ENCODE measurements at places on chromosomes 3 and 15. TPM values are rescaled to one million over a fixed set of nuclear protein-coding genes. Genes with fewer than 3 reads are reported as not detected.
A peak's percentile ranks its signal among the peaks of the same experiment; 100 is the strongest.

DNA sequence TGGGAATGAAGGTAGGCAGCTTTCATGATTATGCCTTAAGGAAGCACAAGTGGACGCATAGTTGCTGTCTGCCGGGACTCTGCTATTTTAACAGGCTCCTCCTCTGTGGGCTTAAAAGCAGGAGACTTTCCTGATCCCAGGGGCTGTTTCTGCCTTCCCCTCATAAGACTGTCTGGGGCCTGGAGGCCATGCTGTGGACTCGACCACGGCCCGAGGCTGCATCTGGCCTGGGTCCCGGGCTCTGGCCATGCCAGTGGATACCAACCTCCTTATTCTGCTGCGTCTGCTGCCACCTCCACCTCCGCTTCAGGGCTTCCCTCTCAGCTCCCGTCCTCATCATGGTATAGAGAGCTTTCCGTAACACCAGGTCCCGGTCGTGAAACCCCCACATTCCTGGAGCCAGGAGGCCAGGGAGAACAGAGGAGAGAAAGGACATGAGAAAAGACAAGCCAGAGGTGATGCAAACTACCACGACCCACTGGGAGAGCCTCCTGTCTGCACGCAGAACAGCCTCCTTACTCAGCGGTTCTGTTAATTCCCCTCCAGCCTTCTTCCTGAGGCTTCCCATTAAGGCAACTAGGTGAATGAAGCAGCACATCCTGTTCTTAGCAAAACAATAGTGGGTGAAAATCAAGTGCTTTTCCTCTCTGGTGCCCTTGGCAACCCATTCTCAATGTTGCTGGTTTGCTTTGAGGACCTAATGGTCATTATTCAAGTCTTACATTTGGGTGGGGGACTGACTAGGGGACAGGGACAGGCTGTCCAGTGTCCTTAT lies 200.5 kb downstream of the KLF13 start:
- no peak for DNase-seq

Gene HDGFL3
- total RNA-seq = 16.8 TPM

Gene TTLL13
- 0.47 TPM for total RNA-seq

DNA sequence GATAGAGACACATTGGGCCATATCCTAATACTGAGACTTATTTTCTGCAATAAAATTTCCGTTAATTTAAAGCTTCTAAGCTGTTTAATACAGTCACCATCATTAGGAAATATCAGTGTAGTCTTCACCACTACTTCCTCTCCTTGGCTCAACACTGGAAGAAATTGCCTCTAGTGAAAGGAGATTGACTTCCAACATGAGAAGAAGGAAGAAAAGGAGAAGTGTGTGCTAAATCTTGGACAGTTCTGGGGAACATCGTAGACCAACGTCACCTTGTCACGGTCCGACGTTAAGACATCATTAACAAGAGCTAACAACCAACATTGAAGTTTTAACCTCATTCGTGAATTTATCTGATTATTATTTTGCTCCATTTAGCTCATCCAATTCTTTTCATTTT lies 987.0 kb upstream of the CFAP20DC start:
- DNase-seq = no peak

Gene ISLR
- 69.4 TPM for total RNA-seq

- no peak for DNase-seq
Observed at GRCh38 chr15:65910341-65910740, 41.0 kb downstream of the RAB11A start.

Gene CPNE9
- total RNA-seq = not detected

DNA sequence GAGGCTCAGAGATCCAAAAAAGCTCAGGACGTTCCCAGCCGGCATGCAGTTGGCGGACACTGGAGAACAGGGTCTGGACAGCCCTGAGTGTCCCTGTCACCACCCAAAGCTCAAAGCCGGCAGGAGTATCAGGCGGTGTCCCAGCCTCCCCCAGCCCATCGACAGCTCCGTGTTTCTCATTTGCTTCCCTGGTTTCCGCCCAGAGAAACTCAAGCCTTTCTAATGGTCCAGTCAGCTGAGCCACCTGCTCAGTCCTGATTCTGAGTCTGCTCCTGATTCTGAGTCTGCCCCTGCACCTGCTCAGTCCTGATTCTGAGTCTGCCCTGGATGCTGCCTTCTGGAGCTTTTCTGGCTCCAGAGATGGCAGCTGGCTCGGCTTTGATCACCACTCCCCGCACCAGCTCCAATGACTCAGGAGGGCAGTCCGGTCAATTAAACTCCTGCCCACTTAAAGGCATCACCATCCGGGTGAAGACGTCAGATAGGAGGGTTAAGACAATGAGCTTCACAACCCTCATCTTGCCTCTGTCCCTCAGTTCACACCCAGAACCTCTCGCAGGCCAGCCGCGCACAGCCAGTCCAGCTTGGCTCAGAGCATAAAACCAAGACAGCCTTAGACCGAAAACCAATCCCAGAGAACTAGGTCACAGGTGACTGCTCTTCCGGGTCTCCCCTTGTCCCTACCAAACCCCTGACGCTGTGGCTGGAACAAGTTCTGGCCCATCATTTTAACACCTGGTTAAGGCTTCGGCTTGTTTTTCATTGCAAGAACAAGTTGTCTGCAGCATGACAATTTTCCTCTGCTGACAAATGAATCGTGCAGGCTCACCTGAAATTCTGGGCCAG lies 6.8 kb downstream of the PCSK6 start:
- no peak for DNase-seq

Gene DPPA2
- total RNA-seq = not detected

GRCh38 chr3:100022506-100022905 lies 91.8 kb downstream of the FILIP1L start:
- DNase-seq = no peak

GRCh38 chr3:21876782-21877181 lies 125.8 kb upstream of the ZNF385D start:
- DNase-seq = no peak

DNA sequence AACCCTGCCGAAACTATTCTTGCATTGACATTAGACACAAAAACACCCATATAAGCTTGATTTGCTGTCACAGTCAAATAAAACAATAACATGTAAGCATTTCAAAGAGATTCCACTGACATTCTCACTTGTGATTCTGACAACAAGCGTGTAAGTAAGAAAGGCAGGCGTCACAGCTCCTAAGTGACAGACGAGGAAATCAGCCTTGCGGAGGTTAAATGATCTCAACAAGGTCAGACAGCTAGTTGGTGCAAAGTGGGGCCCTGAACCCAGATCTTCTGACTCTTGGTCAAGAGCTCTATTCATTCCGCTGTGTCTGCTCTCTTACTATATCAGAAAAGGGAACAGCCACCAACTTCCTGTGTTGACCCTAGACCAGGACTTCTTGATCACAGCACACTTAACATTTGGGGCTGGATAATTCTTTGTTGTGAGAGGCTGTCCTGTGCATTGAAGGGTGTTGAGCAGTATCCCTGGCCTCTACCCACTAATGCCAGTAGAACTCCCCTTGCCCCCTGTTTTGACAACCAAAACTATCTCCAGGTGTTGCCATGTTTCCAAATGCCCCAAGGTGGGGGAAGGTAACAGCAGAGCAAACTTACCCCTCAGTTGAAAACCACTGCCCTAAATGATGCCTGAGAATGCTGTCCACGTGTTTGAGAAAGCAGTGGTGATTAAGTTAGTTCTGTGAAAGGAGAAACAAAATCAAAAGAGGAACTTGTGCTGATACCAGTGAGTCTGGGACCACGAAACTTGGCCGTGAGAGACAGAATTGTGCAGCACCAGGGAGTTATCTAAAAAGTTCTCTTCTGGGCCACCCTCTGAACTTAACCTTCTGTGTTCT lies 86.1 kb downstream of the LIPC start:
- DNase-seq = no peak

DNA sequence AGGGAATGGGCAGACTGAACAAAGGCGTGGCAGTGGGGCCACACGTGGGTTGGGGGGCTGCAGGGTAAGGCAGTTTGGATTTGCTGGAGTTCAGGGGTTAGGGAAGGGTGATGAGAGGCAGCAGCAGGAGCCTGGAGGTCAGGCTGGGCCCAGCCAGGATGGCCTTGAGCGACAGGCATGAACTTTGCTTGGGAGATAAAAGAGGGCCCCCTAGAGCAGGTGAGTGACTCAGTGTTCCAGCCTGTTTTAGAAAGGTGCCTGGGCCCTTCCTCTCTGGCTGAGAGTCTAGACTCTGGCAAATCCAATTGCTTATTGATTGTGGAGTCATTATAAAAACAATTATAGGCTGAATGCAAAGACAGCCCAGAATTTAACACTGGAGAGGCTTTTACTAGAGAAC lies 75.1 kb downstream of the RAB11A start:
- DNase-seq = no peak

GRCh38 chr3:14433106-14433505 lies 30.7 kb downstream of the SLC6A6 start:
- peak; percentile 84 for DNase-seq

Gene GPR87
- total RNA-seq = not detected

- DNase-seq = no peak
Observed at GRCh38 chr15:101193806-101194545, 57.9 kb downstream of the CHSY1 start.

Gene TBCCD1
- 13.8 TPM for total RNA-seq

Gene TMCO5A
- total RNA-seq = not detected

GRCh38 chr3:71579935-71580406 lies 3.6 kb downstream of the FOXP1 start:
- DNase-seq = no peak

Gene NR1I2
- total RNA-seq = 0.75 TPM

Gene PCOLCE2
- 3.8 TPM for total RNA-seq

Gene CCDC39
- total RNA-seq = not detected

Gene PLXNB1
- 58.2 TPM for total RNA-seq

- no peak for DNase-seq
Observed at GRCh38 chr3:72862314-72863090, 14.3 kb upstream of the SHQ1 start.

DNA sequence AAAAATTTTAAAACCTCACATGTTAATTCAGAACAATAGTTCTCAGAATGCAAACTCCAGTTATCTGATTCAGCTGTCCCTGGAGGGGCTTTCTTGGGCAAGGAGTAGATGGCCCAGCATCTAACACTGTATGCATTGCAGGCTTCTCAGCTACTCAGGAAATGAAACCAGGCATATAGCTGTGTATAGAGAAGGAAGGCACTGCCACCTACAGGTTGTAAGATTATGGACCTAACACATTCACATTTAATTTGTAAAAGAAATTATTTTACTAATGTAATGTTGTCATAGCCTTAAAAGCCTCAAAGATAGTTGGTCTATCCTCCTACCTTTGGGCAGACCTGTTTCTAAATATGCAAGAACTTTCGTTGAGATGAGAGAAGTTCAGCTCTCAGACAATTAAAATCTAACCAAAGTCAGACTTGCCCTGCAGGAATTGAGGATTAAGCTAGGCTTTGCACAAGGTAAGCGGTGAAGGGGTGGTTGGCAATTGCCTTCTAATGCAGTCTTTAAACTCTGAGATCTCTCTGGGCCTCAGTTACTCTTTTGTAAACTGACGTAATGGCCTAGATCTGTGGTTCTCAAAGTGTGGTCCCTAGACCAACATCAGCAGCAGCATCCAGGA lies 132.8 kb upstream of the SLC24A5 start:
- DNase-seq = no peak

GRCh38 chr3:52379610-52380009 lies 63.5 kb downstream of the DNAH1 start:
- no peak for DNase-seq

- no peak for DNase-seq
Observed at GRCh38 chr3:182424006-182424405, 369.3 kb upstream of the ATP11B start.

Gene CFAP91
- total RNA-seq = 141 TPM

Gene SOX2
- total RNA-seq = not detected

DNA sequence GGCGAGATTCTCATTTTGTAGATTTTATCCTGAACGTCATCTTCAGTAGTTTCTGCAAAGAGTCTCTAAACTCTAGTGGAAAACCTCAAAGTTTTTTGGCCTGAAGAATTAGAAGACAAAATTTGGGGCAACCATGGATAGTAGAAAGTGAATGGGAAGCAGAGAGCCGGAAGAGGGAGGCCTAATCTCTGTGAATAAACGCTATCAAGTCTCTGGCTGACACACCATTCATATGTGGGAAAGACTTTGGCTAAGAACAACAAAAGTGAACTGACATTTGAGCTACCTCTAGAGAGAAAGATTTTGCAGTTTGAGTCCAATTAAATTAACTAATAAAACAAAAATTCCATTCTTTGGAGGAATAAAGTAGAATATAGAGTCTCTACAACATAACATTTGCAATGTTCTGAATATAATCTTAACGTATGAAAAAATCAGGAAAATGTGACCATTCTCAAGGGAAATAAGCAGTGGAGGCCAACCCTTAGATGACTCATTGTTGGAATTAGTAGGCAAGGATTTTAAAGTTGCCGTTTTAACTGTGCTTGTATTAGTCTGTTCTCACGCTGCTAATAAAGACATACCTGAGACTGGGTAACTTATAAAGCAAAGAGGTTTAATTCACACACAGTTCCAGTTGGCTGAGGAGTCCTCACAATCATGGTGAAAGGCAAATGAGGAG lies 184.6 kb downstream of the C3orf38 start:
- DNase-seq = no peak

GRCh38 chr3:98711426-98711825 lies 51.7 kb upstream of the ST3GAL6 start:
- DNase-seq = no peak

- no peak for DNase-seq
Observed at GRCh38 chr3:154898916-154899315, 181.2 kb upstream of the MME start.

Gene GABRB3
- 2.3 TPM for total RNA-seq

DNA sequence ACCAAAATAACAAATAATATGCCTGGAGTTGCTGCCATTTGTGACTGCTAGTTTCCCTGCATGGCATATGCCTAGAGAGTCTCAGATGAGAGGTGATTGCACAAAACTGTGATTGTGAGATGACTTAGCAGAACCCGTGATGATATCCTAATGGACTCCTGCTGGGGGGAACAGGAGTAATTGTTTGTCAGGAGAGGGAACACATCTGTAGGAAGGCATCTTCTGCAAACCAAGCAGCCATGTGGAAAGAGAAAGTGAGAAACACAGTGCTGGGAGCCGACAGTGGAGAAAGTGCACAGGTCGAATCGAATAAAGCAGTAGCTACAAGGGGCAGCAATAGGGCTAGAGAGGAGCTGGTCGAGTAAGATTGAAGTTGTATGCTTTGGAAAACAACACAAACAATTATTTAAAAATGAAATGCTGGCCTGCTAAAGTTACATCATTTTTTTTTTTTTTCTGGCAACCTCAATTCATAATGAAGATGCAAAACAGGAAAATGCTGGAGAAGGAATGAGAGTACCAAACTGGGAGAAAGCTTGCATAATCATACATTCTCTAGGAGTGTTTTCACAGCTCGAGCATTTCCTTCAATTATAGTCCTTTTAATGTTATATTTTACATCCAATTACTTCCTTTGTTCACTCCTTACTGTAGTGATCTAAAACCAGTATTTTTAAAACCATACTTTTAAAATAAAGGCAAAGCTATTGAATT lies 494.2 kb upstream of the AGTR1 start:
- no peak for DNase-seq

Gene MAN2A2
- total RNA-seq = 138 TPM

- DNase-seq = no peak
Observed at GRCh38 chr3:49401766-49402165, 10.0 kb downstream of the RHOA start.

Gene CPLX3
- 26.7 TPM for total RNA-seq

Gene LSAMP
- 6.8 TPM for total RNA-seq

GRCh38 chr3:34988296-34988695 lies 651.0 kb upstream of the ARPP21 start:
- DNase-seq = peak; percentile 61

Gene MRPS22
- total RNA-seq = 27.1 TPM

GRCh38 chr15:87733541-87733941 lies 523.0 kb downstream of the NTRK3 start:
- no peak for DNase-seq

GRCh38 chr3:24133436-24133835 lies 188.3 kb downstream of the NR1D2 start:
- DNase-seq = no peak
